NB4 (cell line): ENCODE measurements at places on chromosomes 6 and 20.

GRCh38 chr20:4726710-4727397 lies 5.1 kb downstream of the PRND start:
- DNase-seq, result peak; percentile 18

DNA sequence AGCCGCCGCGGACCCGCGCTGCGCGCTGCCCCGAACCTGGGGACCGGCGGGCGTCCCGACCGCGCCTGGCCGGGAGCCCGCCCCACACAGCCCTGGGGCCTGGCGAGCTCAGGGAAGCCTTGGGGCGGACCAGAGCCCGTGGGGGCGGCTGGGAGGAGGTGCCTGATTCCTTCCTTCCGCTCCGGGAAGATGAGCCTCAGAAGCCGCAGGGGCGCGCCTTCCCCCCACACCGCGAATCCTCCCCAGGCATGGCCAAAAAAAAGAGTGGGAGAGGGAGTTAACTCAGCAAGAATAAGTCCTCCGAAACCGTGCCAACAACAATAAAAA lies at the start of gene CBLN4:
TSS of gene CBLN4 (minus strand) at position 131 of the 327 bp plus-strand sequence. CDS start 1,348 bp downstream, outside the sequence.
- DNase-seq, result no peak

- no peak for DNase-seq
These were observed 46.0 kb downstream of the DACT2 start for GRCh38 chr6:168273441-168274036.

DNA sequence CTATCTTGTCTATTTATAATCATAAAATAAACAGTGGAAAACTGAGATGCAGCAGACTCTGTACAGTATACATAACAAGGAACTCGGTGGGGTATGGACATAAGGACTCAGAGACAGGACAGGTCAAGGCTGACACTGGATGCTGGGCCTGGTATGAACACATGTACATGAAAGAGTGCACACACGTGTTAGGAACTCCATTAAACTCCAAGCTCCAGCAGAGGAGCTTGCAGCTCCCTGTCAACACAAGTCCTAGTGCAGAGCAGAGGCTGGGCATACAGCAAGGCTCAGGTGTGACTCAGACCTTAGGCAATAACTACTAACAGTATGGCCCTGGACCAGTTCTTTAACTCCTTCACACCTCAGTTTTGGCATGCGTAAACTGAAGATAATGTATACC lies 17.1 kb downstream of the NAPB start:
- peak; percentile 16 for DNase-seq

GRCh38 chr6:137403855-137404254 lies 90.3 kb downstream of the OLIG3 start:
- no peak for DNase-seq

- DNase-seq, result peak; percentile 38
These were observed 43.2 kb downstream of the YTHDF1 start for GRCh38 chr20:63172726-63173125.

DNA sequence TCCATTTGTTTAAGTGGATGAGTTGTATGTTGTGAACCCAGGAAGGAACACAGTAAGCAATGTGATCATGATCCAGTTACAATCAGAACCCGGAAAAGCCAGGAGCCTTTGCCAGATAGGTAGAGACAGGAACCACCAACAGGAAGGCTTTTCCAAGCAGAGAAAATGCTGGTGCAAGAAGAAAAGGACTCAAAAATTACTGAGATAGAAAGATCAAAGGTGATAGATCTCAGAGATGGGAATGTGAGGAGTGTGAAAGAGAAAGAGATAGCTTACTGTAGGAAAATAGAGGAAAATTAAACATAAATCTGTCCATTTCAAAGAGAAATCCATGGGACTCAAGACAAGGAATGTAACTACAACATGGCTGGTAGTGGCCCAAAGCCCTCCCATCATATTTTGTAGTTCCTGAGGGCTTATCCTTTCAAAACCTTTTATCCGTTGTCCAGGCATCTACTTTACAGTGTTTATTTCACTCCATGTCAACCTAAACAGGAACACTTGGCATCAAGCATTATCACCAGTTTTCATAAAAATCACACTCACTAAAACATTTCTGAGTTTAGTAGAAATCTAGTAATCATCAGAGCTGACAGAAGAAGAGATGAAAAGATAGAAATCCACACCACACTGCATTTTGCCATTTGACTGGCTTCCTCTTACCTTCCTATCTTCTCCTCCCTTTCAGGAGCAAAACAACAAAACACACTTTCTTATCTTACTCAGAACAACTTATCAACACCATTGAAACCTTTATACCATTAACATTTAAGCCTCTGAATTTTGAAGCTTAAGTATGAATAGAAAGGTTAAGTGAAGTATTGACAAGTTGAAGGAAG lies 44.5 kb upstream of the STXBP5 start:
- peak; percentile 44 for DNase-seq

DNA sequence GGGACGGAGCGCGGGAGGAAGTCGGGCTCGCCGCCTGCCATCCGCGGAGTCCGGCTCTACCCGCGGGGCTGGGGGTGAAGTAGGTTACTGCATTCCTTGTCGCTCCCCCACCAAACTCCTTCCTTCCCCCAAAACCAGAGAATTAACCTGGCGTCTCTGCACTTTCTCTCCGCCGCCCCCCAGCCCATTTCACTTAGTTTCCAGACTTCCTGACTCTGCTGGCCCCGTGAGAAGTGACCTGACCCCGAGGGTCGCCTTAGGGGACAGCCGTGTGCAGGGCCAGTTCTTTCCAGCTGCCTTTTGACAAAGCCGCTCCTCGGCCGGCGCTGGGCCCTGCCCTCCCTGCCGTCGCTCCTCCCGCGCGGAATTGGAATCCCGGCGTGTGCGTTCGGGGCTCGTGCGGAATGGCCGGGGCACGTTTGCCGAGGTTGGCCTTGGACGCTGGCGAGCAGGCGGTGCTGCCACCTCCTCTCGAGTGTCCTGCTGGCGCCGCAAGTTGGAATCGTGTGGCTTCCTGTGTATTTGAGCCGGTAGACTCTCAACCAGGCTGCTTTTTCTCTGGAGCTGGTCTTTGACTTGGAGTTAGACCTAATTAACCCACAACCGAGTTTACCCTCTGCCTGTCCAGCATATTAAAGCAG lies 650 bp downstream of the DCBLD1 start:
- peak; percentile 76 for DNase-seq

- no peak for DNase-seq
These were observed 13.9 kb downstream of the TMEM151B start for GRCh38 chr6:44284121-44284520.
